ENCODE measurements at places on chromosomes 4 and X.

DNA sequence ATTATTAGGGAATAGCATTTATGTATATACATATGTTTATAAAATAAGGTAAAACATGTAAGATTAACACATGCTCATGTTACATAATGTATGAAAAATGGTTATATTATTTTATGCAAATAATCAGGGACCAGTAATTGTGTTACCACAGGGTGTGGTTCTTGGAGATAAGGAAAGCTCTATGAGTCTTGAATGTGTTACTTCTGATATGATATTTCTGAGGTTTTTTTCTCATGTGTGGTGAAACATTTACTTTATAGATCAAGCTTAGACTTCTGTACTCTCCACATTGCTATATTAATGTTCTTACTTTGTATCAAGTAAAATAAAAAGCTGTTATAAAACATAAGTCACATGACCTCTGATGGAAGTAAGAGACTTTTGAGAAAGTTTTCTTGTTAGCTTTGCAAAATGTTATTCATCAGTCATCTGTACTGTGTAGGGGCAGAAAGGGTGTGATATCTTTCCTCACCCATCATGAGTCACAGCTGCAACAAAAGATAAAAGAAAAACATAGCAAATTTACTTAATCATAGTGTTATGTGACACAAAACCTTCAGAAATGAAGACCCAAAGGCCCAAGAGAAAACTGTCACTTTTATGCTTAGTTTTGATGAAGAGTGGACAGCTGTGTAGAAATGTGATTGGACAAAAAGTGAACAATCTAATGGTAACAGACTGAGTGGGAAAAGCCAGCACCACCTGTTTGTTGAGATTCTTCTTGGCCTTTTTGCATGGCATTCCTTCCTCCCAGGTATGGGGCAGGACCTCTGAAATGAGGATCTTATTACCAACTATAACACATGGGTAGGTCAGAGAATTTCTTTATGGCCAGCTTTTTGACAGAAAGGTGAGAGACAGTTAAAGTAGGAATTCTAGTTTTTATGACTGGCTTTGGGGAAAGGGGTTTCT, 632.3 kb downstream of the PDHA2 start:
- DNase-seq = no peak

DNA sequence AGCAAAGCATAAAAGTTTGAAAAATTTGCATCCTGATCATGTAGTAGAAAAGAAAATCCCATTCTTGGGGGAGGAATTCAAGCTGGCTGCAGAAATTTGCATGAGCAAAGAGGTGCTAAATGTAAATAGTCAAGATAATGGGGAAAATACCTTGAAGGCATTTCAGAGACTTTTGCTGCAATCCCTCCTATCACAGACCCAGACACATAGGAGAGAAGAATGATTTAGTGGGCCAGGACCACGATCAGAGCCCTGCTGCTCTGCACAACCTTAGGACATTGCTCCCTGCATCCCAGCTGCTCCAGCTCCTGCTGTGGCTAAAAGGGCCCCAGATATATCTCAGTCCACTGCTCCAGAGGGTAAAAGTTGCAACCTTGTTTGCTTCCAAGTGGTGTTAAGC, 1439.7 kb upstream of the AGA start:
- no peak for DNase-seq

- no peak for DNase-seq
Measured at GRCh38 chr4:41205854-41206460, 8.4 kb downstream of the APBB2 start.

GRCh38 chrX:31872007-31872406, 800.2 kb upstream of the FTHL17 start:
- no peak for DNase-seq

DNA sequence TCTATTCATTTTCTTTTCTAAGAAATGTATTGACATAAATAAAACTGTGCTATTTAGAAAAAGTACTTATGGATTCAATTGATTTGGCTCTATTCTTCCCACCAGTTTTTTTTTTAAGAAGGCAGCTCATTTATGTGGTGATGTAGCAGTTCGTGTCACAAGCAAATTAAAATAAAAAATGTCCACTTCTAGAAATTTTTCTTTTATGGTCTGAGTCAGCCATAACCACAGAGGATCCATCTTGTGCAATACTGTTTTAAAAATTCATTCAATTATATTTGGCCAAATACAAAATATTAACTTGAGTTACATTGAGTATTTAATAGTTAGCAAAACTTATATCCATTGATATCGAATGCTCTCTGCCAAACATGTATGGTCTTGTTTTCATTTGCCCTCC, 207.9 kb upstream of the FAT1 start:
- DNase-seq = no peak

DNA sequence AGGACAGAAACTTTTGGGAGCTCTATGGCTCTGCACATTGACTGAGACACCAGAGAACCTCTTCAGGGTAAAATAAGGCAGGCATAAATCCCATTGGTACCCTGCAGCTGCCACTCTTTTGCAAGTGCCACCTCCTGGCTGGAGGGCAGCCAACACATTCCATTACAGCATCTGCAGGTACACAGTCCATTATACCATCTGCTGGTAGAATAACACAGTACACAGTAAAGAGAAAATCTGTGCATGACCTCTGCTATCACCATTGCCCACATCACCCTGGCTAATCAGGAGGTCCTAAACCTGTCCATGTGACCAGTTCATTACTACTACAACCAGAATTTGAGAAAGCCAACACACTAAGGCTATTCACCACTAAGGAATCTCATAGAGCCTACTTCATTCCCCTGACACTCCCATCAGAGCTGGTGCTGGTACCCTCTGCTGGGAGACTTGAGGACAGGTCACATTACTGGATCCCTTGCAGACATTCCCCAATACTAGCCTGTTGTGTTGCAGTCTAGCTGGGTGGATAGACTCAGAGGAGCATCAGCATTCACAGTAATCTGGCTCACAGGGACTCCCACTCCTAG, 176.2 kb upstream of the TACR3 start:
- DNase-seq = no peak

DNA sequence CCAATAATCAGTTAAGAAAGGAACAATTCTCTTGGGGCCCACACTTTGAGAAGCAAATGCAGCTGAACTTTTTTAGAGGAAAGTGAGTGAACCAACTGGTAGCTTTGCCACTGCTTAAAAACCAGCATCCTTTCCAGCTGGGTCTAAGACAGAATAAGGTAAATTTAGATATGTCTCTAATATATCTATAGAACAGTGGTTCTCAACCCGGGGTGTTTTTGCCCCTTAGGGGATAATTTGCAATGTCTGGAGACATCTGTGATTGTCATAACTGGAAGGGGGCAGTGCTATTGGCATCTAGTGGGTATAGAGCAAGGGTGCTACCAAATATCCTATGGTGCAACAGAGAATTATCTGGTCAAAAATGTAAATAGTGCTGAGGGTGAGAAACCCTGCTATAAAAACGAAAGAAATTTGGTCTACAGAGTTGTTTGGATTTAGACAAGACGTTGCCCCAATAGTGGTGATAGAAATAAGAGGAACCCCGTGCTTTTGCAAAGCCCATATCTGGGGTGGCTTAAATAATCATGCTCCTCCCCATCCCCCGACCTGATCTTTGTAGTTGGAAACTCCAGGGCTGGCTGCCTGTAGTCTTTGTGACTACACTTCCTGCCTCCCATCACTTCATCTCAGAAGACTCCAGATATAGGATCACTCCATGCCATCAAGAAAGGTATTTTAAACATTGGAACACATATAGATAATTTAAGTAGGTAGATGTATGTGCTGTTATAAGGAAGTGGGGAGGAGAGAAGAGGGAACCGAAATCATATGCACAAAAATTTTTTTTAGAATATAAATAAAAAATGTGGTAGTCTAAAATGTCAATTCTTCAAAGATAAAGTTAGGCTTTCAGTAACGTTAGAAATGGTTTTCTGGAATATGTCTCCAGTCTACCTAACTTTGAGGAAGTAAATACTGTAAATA, at the start of gene TLR7:
Gene TLR7, plus strand, starts transcription at position 622 of the 927 bp plus-strand sequence. CDS start 507 bp downstream, outside the sequence.
- no peak for DNase-seq

DNA sequence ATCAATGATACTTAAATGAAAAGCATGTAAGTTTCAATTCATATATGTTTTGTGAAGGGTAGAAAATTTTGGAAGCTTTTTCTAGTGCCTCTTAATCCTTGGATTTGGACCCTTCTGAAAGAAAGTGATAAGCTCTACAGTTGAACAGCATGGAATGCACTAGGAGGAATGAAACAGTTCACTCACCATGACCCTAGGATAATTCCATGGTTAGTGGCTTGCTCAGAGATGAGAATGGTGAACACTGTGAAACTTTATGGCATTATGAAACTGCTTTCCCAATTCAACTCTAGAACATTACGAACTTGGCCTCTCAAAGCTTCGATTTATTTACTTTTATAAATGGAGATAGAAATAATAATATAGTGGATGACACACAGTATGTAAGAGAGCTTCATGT, 88.9 kb upstream of the FAT4 start:
- DNase-seq = no peak

GRCh38 chr4:188053302-188053701, 56.1 kb downstream of the TRIML2 start:
- DNase-seq = no peak

DNA sequence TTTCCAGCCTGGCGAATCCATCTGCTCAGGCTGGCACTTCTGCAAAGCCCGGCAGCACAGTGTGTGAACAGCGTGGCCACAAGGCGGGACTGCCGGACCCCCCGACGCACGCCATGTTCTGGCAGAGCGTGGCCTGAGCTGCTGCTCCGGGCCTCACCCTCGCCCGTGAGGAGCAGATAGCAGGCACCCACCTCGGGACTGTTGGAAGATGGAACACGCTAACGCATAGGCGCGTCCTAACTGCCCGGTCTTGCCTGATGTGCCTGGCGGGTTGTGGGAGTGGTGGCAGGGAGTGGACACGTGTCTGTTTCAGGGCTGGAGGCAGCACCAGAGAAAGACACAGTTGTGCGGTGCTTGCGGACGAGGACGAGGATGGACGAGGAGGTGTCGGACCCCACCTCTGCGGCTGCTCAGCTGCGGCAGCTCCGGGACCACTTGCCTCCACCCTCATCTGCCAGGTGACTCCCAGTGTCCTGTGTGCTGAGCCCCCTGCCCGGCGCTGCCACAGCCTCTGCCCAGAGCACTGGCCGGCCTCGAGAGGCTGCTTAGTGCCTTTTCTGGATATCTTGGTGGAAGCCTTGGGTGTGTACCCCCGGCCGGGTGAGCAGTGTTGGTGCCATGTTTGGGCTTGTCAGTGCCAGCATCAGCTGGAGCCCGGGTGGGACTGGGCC, 28.2 kb downstream of the UVSSA start:
- DNase-seq = no peak

GRCh38 chr4:158172261-158173258, at the start of gene GASK1B:
Gene GASK1B (minus strand): TSS chr4:158173025. CDS start chr4:158171375, 1,650 bp downstream.
- no peak for DNase-seq

GRCh38 chr4:4859325-4859798, at the start of gene MSX1:
Gene MSX1 (plus strand): TSS chr4:4859665. CDS start chr4:4859900, 235 bp downstream.
- DNase-seq = no peak
